Pancreas (tissue), 10 donors: ENCODE measurements at places on chromosomes 6 and 20.

DNA sequence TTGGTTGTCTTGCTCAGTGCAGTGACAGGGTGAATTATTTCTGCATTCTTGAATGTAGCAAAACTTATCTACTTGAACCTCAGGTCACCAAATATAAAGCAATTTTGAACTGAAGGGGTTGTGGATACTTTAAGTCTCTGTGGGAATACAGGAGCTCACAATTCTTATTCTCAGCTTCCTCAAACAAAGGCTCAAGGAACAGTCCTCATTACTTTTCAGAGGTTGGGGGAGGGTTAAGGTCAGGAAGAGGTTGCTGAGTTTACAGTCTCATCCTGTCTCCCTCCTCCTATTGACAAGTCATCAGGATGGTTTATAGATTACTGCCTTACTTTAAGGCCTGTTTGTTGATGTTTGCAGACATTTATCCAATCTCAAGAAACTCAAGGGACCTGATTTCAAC is 143.6 kb upstream of the SPACA1 start:
- no peaks in the 10 kb centered on the region for H3K27me3 ChIP-seq
- H3K4me3 ChIP-seq = no peak overlapping the region
- H3K36me3 ChIP-seq = no peaks in the 10 kb centered on the region
- H3K27ac ChIP-seq = no peak overlapping the region
- DNase-seq = no peak
- H3K4me1 ChIP-seq = no peaks in the 10 kb centered on the region

DNA sequence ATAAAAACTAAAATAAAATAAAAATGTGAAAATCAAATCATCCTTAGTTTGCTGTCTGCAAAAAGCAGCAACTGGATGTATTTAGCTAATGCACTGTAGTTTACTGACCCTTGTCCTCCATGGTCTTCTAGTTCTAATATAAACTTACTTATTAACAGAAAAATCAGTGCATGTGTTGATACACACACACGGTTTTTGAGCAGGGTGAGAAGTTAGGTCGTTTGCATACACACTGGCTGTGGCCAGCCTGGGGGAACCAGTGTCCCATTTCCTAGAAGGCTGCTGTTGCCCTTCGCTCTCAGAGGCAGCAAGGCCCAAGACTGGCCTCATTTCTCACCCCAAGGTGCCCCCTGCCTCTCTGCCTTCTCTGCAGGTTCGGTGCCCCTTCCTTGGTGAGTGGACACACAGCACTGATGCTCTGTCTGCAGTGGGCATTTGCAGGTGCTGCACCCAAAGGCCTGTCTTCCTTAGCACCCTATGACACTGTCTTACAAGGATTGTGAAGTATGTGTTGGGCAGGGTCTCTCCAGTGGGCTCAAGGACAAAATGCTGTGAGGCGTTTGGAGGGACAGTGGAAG is 168.5 kb downstream of the SCP2D1 start:
- no peak overlapping the region for H3K27ac ChIP-seq
- DNase-seq = no peak
- H3K4me1 ChIP-seq = no peaks in the 10 kb centered on the region
- no peak overlapping the region for H3K4me3 ChIP-seq

- no peaks in the 10 kb centered on the region for H3K36me3 ChIP-seq
- DNase-seq = no peak
- H3K27ac ChIP-seq = no peak overlapping the region
- no peaks in the 10 kb centered on the region for H3K4me1 ChIP-seq
- H3K27me3 ChIP-seq = no peaks in the 10 kb centered on the region
These were observed 218.0 kb downstream of the THBS2 start for GRCh38 chr6:169035385-169036240.

GRCh38 chr6:156597095-156597494 is 180.1 kb upstream of the ARID1B start:
- no peaks in the 10 kb centered on the region for H3K4me1 ChIP-seq
- DNase-seq = no peak
- H3K27me3 ChIP-seq = no peaks in the 10 kb centered on the region
- no peaks in the 10 kb centered on the region for H3K36me3 ChIP-seq
- no peak overlapping the region for H3K27ac ChIP-seq
- H3K4me3 ChIP-seq = no peak overlapping the region

GRCh38 chr20:25063981-25064380 is 6.0 kb upstream of the ACSS1 start:
- H3K27me3 ChIP-seq = no peaks in the 10 kb centered on the region
- DNase-seq = no peak
- H3K4me3 ChIP-seq = no peak overlapping the region
- no peak overlapping the region for H3K27ac ChIP-seq
- no peaks in the 10 kb centered on the region for H3K36me3 ChIP-seq

- DNase-seq = no peak
- no peak overlapping the region for H3K4me3 ChIP-seq
- peaks cover 10% of the 10 kb centered on the region for H3K36me3 ChIP-seq
- H3K27ac ChIP-seq = no peak overlapping the region
- no peaks in the 10 kb centered on the region for H3K27me3 ChIP-seq
These were observed 18.1 kb upstream of the SFT2D1 start for GRCh38 chr6:166360243-166361076.

GRCh38 chr20:49614338-49615050 is 46.6 kb upstream of the PTGIS start:
- no peaks in the 10 kb centered on the region for H3K4me1 ChIP-seq
- H3K36me3 ChIP-seq = no peaks in the 10 kb centered on the region
- H3K27ac ChIP-seq = no peak overlapping the region
- H3K4me3 ChIP-seq = no peak overlapping the region
- no peaks in the 10 kb centered on the region for H3K27me3 ChIP-seq
- DNase-seq = peak; percentile 26

DNA sequence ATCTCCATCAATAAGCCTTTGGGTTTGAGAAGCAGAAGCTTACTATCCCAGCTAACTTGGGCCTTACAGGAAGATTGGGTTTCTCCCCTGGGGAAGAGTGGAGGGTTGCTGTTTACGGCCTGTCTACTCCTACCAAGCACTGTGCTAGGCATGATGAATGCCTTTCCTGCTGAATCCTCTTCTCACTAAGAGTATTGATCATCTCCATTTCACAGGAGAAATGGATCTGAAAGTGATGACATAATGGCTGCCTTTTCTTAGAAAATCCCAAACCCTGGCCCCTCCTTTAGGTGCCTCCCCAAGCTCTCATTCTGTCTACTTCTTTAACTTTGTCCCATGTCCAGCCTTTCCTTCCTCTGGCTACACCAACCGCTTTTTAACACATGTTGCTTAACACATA is 66.1 kb downstream of the TSHZ2 start:
- no peak for DNase-seq
- no peaks in the 10 kb centered on the region for H3K4me1 ChIP-seq
- no peaks in the 10 kb centered on the region for H3K36me3 ChIP-seq
- H3K27ac ChIP-seq = no peak overlapping the region
- no peaks in the 10 kb centered on the region for H3K27me3 ChIP-seq

GRCh38 chr6:130524552-130524951 is 158.7 kb downstream of the TMEM200A start:
- no peaks in the 10 kb centered on the region for H3K4me1 ChIP-seq
- no peak overlapping the region for H3K27ac ChIP-seq
- no peaks in the 10 kb centered on the region for H3K27me3 ChIP-seq
- no peak for DNase-seq
- no peaks in the 10 kb centered on the region for H3K36me3 ChIP-seq
- no peak overlapping the region for H3K4me3 ChIP-seq

- no peaks in the 10 kb centered on the region for H3K36me3 ChIP-seq
- peaks cover 6% of the 10 kb centered on the region for H3K4me1 ChIP-seq
These were observed 59.2 kb downstream of the TNFAIP3 start for GRCh38 chr6:137926207-137926731.

- no peaks in the 10 kb centered on the region for H3K36me3 ChIP-seq
- H3K27me3 ChIP-seq = no peaks in the 10 kb centered on the region
- no peak for DNase-seq
- H3K4me3 ChIP-seq = no peak overlapping the region
- no peak overlapping the region for H3K27ac ChIP-seq
These were observed 108.5 kb downstream of the UNC5CL start for GRCh38 chr6:40930555-40930954.

- no peaks in the 10 kb centered on the region for H3K36me3 ChIP-seq
- no peak overlapping the region for H3K4me3 ChIP-seq
- H3K27me3 ChIP-seq = no peaks in the 10 kb centered on the region
- H3K4me1 ChIP-seq = no peaks in the 10 kb centered on the region
- H3K27ac ChIP-seq = no peak overlapping the region
These were observed 125.3 kb upstream of the DST start for GRCh38 chr6:56767892-56768531.

DNA sequence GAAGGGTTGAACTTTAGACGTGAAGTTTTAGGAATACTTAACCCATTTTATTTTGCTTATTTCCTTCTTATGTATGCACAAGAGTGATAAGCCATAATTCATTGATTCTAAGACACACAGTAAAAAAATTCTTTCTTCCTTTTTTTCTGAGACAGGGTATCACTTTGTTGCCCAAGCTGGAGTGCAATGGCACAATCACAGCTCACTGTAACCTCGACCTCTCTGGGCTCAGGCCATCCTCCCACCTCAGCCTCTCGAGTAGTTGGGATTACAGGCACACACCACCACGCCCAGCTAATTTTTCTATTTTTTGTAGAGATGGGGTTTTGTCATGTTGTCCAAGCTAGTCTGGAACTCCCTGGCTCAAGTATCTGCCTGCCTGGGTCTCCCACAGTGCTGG is 116.6 kb upstream of the RNF24 start:
- H3K27ac ChIP-seq = no peak overlapping the region
- no peak for DNase-seq
- H3K4me3 ChIP-seq = no peak overlapping the region
- H3K36me3 ChIP-seq = no peaks in the 10 kb centered on the region

DNA sequence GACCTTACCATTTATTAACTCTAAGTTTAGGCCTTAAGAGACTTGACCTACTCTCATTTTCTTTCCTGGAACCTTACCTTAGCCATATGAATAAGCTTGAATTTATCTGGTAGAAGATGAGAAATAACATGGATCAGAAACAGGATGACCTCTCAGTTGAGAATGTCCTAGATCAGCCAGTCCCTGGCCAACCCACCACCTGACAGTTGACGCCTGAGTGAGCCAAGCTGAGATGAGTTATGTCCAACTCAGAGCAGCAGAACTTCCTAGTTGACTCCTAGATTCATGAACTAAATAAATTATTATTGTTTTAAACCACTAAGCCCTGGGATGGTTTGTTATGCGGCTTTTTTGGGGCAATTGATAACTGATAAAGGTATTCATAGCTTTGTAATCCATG is 233.0 kb upstream of the RAB32 start:
- no peak overlapping the region for H3K27ac ChIP-seq
- no peaks in the 10 kb centered on the region for H3K27me3 ChIP-seq
- no peak for DNase-seq
- H3K4me3 ChIP-seq = no peak overlapping the region
- no peaks in the 10 kb centered on the region for H3K36me3 ChIP-seq

DNA sequence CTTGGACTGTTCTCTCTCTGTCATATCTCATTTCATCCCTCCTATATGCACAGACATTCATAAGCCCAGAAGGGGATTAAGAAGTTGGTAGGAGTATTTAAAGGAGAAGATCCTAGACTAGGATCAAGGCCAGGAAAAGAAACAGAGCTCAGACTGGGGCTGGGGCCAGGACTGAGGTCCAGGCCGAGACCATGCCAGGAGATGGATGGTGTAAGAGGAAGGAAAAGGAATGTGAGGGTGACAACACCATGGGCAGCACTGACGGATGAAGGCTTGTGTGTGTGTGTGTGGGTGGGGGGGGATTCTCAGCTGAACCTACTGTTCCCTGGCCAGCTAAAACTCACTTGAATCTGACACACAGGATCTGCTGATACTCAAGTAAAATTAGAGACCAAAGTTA is 182.1 kb downstream of the KIF6 start:
- no peaks in the 10 kb centered on the region for H3K4me1 ChIP-seq

GRCh38 chr6:145749632-145750031 is 14.3 kb upstream of the EPM2A start:
- H3K27ac ChIP-seq = no peak overlapping the region
- H3K36me3 ChIP-seq = no peaks in the 10 kb centered on the region
- H3K27me3 ChIP-seq = no peaks in the 10 kb centered on the region
- no peak overlapping the region for H3K4me3 ChIP-seq
- no peak for DNase-seq
- H3K4me1 ChIP-seq = peaks cover 6% of the 10 kb centered on the region

DNA sequence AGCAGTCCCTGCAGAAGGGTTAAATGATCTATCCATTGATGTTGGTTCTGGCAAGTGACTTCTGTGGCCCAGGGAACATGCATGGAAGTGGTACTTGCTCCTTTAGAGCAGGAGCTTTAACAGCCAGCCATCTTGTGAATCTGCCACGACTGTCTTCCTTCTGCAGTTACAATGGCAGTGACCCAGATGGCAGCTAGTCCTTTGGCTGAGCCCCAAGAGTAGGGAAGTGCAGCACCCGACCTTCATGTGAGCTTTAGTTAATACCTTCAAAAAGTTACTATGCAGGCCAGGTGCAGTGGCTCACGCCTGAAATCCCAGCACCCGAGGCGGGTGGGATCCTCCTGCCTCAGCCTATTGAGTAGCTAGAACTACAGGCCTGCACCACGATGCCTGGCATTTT is 66.4 kb downstream of the POPDC3 start:
- no peaks in the 10 kb centered on the region for H3K36me3 ChIP-seq
- no peaks in the 10 kb centered on the region for H3K4me1 ChIP-seq
- no peaks in the 10 kb centered on the region for H3K27me3 ChIP-seq
- no peak for DNase-seq
- no peak overlapping the region for H3K27ac ChIP-seq

- no peak overlapping the region for H3K4me3 ChIP-seq
- no peak overlapping the region for H3K27ac ChIP-seq
- no peaks in the 10 kb centered on the region for H3K36me3 ChIP-seq
- no peaks in the 10 kb centered on the region for H3K4me1 ChIP-seq
These were observed 12.4 kb upstream of the MYT1 start for GRCh38 chr20:64151633-64152530.

- H3K4me1 ChIP-seq = no peaks in the 10 kb centered on the region
- no peak overlapping the region for H3K4me3 ChIP-seq
- H3K27me3 ChIP-seq = no peaks in the 10 kb centered on the region
- no peak overlapping the region for H3K27ac ChIP-seq
These were observed 106.1 kb upstream of the ASF1A start for GRCh38 chr6:118787724-118788423.

DNA sequence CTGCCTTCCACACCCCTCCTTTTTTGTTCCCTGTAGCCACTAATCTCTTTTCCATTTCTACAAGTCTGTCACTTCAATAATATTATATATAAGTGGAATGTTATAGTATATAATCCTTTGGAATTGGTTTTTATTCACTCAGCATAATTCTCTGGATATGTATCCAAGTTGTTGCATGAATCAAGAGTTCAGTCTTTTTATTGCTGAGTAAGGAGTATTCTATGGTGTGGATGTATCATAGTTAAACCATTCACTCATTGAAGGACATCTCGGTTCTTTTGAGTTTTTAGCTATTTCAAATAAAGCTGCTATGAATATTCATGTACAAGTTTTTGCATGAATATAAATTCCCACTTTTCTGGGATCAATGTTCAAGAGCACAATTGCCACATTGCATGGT is 69.5 kb upstream of the TASP1 start:
- no peaks in the 10 kb centered on the region for H3K27me3 ChIP-seq
- H3K4me1 ChIP-seq = no peaks in the 10 kb centered on the region
- H3K27ac ChIP-seq = no peak overlapping the region
- no peak for DNase-seq
- no peak overlapping the region for H3K4me3 ChIP-seq
- no peaks in the 10 kb centered on the region for H3K36me3 ChIP-seq

- H3K4me3 ChIP-seq = no peak overlapping the region
- H3K4me1 ChIP-seq = no peaks in the 10 kb centered on the region
- H3K36me3 ChIP-seq = no peaks in the 10 kb centered on the region
- H3K27ac ChIP-seq = no peak overlapping the region
- no peaks in the 10 kb centered on the region for H3K27me3 ChIP-seq
These were observed 34.4 kb upstream of the CDH22 start for GRCh38 chr20:46342451-46343347.

- no peak overlapping the region for H3K27ac ChIP-seq
- no peaks in the 10 kb centered on the region for H3K4me1 ChIP-seq
- no peaks in the 10 kb centered on the region for H3K36me3 ChIP-seq
- H3K27me3 ChIP-seq = no peaks in the 10 kb centered on the region
These were observed 15.7 kb downstream of the BPIFA1 start for GRCh38 chr20:33251496-33251895.
